Naive thymus-derived CD8-positive, alpha-beta T cell (primary cell): ENCODE measurements at places on chromosomes 12 and 14. TPM values are rescaled to one million over a fixed set of nuclear protein-coding genes. Genes with fewer than 3 reads are reported as not detected.
A peak's percentile ranks its signal among the peaks of the same experiment; 100 is the strongest.

- DNase-seq, result peak; percentile 13
Measured at GRCh38 chr14:52961060-52961639, 10.3 kb upstream of the FERMT2 start.

GRCh38 chr12:116563262-116563661 lies 4.1 kb downstream of the MAP1LC3B2 start:
- no peak for DNase-seq

GRCh38 chr12:113870890-113871289 lies 95.2 kb downstream of the RBM19 start:
- DNase-seq, result no peak

DNA sequence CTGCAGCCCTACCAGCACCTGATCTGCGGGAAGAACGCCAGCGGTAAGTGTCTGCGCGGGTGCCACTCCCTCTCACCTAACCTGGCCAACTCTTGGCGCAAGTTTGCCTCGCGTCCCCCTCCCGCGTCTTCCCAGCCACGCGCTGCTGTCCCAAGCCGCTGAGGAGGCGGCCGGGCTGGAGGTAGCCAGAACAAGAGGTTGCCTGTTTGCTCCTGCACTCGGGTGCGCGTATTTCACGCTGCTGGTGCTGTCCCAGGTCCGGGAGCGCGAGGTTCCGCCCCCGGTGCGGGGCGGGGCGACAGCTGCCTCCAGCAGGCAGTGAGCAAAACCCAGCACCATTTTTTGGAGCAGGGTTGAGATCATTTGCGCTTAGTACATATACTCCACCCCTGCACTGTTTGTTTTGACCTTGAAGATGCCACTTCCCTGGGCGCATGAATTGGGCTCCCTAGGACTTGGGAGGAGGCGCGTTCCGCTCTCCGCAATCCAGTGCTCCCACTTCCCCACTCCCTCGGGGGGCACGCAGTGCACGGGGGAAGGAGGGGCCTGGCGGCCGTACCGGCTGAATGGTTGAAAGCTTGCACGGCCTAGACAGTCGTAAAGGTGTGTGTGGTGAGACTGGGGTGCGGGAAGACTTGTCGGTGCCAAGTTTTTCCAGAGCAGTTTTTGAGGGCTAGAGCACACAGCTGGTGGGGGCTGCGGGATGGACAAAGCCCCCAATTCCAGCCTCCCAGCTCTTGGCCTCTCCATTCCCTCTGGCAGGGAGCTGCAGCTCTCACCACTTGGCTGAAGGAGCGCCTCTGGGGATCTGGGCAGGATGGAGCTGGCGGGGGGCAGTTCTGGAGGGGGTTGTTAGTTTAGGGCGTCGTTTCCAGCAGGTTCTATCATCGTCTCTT lies 226.9 kb upstream of the CRY1 start:
- DNase-seq, result peak; percentile 63

DNA sequence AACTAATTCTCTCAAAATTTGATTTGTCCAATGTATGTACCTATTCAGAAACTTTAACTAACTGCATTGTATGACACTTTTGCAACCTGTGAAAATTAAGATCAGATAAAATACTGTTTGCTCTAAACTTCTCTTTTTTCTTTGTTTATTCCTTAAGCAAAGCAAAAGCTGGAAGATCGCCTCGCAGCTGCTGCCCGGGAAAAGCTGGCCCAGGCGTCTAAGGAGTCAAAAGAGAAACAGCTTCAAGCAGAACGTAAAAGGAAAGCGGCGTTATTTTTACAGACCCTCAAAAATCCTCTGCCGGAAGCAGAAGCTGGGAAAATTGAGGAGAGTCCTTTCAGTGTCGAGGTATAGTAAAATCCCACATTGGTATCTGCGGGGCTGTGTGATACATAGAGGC lies 55.1 kb downstream of the SFSWAP start:
- DNase-seq, result no peak

The ATL1 gene
- 3.6 TPM for total RNA-seq

DNA sequence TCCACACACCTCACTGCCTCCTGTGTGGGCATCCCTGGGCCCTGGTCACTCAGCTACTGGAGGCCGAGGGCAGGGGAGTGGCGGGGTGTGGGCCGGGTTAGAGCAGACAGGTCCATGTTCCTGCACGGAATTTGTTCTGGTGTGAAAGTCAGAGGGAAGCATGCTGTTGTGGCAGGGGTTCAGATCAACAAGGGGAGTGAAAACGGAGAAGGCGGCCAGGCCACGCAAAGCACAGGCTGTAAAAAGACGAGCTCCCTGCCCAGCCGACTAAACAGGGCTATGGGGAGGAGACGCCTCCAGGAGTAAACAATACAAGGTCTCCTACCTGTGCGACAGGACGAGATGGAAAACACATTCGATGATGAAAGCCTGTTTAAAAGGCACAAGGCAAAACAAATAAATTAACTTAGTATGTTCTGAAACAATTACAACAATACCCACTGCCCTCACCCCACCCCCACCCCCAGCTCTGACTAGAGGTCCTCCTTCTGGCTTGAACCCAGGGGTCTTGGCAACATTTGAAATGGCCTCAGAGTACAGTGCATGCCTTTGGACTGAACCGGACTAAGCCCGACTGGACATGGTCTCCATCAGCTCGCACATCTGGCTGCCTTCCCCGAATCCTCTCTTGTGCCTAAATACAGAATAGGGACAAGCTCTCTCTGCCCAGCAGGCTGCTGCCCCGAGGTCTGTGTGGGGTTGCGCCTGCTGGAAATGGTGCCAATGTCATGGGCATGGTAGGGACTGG lies 274.9 kb upstream of the DIO3 start:
- DNase-seq, result no peak

- no peak for DNase-seq
Measured at GRCh38 chr12:116591855-116592637, 32.9 kb downstream of the MAP1LC3B2 start.

GRCh38 chr14:74571901-74572725 lies 39.9 kb downstream of the LTBP2 start:
- no peak for DNase-seq

DNA sequence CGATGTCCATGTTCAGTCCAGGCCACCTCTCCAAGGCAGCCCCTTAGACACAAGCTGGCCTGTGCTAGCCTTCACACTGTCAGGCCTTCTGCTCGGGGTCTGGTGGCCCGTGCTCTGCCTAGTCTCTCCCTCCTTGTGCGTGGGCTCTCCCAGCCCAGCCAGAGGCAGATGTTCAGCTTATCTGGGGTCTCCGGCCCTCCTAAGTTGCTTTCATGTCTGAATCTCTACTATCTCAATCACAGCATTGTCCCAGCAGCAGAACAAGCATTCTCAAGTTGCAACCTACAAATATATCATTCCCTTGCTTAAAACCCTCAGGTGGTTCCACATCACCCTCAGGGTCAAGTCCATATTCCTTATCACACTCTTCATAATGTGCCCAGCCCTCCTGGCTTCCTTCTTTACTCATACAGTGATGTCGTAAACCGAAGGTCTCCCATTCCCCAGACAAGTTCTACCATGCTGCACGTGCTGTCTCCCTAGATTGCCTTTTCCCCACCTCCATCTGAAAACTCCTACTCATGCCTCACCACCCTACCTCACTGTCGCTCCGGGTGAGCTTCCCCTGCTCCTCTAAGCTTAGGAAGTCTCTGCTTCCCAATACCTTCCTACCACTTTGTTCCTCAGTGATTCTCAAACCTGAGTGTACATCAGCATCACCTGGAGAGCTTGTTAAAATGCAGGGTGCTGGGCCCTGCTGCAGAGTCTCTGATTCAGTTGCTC lies 1.5 kb downstream of the KRT73 start:
- no peak for DNase-seq

The NFE2 gene
- total RNA-seq, result not detected

The SBNO1 gene
- total RNA-seq, result 52.1 TPM

GRCh38 chr12:34335819-34336262 lies 313.5 kb downstream of the ALG10 start:
- no peak for DNase-seq

- no peak for DNase-seq
Measured at GRCh38 chr12:95096852-95097251, 23.4 kb upstream of the NR2C1 start.

The CD163L1 gene
- total RNA-seq, result 2.9 TPM

DNA sequence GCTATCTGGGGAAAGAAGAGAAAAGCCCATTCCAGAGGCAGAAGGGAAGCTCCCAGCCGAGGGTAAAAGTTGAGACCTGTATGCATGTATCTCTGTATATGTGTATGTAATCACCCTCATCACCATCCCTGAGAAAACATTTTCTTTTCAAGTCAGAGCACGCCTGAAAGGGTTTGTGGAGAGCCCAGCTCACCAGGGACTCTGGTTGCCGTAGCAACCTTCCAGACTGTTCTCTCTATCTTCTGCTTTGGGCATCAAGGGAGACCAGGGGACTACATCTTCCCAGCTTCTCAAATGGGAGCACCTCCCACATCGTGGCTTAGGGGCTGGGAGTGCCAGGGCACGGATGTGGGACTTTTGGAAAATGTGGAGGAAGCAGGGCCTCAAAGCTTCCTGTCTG lies 93.5 kb downstream of the GALNT8 start:
- DNase-seq, result no peak

DNA sequence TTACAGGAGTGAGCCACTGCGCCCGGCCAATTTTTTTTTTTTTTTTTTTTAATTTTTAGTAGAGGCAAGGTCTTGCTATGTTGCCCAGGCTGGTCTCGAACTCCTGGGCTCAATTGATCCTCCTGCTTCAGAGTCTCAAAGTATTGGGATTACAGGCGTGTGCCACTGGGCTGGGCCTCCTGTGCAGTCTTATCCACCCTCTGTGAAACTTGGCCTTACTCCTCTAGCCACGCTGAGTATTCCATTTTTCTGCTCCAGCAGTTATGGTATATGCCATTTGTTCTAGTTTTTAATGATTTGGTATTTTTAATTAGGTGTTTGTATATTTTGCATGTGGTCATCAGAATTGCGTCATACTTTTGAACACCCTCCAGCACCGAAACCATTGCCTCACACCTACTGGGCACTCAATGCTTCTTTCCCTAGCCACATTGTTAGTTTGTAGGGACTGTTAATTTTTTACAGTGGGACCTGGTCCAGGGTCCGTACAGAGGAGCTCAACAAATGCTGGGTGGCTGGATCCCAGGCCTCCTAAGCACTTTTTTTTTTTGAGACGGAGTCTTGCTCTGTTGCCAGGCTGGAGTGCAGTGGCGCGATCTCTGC lies 11.4 kb downstream of the RIOX1 start:
- no peak for DNase-seq

The ADAMTS20 gene
- total RNA-seq, result not detected

DNA sequence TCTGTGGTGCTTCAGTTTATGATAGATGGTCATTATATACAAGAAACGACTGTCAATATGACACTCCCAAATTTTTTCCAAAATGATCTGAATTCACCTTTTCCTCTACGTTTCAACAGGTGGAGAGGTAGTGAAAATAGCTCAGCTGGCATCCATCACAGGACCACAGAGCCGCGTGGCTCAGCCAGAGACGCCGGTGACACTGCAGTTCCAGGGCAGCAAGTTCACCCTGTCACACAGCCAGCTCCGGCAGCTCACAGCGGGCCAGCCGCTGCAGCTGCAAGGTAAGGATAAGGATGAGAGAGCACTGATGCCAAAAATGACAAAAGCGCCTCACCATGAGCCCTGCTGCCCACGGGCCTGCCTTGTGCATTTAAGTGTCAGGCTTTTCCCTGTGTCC lies 73.9 kb downstream of the EP400 start:
- no peak for DNase-seq
